ENCODE measurements at places on chromosomes 13 and 19.
A peak's percentile ranks its signal among the peaks of the same experiment; 100 is the strongest.

DNA sequence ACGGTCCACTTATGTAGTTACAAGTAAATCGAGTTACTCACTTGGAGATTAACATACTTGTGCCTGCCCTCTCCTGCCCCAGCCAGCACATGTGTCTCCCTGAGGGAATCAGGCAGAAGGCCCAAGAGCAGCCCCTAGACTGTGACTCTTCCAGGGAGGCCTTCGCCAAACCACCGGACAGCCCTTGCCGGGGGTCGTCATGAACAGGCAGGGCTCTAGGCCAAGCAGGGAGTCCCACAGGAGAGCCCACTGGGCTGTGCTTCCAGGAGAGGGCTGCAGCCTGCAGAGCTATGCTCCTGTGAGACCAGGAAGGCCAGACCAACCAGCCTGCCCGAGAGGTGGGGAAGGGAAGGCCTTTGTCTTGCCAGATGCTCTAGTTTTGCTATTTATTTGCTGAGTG, 283.3 kb downstream of the FOXO1 start:
- DNase-seq: peak; percentile 29

- no peak for DNase-seq
These were observed 1.1 kb downstream of the ARL11 start for GRCh38 chr13:49629196-49629938.

GRCh38 chr19:2394054-2394441, 33.3 kb downstream of the TIMM13 start:
- DNase-seq: no peak

DNA sequence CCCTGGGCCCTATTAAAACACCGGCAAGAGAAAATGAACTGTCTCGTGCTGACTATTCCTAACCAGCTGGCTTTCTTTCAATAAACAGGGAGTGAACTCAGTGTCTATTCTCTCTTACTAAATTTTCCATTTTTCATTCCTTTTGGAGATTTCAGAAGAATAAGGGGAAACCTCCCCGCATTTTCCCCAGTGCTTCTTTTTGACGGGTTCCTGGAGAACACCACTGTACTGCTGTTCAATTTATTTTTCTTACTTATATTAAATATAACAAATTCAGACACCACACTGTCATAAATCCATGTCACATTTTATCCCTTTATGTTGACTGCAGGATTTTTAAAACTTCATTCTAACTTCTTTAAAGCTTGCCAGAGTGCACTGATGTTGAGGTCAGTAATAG, 75.8 kb downstream of the DCLK1 start:
- no peak for DNase-seq

DNA sequence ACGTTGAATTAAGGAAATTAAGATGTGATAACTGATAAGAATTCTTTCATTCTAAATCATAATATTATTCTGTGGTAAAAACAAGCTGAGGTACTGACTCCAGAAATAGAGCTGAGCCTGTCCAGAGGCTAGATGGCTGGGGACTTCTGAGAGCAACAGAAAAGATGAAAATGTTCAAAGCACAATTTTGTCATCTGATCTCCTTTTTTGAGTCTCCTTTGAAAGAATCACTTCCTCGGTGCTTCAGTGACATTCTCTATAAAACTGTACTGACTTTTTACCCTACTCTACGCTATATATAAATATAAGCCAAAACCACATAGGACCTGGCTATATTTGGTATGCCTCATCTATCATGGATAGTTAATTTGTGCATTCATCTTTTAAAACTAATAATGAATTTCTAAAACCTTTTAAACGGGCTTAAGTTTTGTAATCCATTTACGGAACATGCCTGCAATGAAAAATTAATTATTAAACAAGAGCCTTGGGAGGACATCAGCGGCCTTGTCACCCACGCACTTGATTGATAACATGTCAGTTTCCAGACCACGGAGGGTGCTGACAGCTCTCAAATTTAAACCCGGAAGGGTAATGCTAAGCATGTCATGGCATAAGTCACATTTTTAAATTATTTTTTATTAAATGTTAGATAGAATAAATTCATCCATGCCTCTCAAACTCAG, 235.5 kb downstream of the PCDH9 start:
- DNase-seq: no peak

DNA sequence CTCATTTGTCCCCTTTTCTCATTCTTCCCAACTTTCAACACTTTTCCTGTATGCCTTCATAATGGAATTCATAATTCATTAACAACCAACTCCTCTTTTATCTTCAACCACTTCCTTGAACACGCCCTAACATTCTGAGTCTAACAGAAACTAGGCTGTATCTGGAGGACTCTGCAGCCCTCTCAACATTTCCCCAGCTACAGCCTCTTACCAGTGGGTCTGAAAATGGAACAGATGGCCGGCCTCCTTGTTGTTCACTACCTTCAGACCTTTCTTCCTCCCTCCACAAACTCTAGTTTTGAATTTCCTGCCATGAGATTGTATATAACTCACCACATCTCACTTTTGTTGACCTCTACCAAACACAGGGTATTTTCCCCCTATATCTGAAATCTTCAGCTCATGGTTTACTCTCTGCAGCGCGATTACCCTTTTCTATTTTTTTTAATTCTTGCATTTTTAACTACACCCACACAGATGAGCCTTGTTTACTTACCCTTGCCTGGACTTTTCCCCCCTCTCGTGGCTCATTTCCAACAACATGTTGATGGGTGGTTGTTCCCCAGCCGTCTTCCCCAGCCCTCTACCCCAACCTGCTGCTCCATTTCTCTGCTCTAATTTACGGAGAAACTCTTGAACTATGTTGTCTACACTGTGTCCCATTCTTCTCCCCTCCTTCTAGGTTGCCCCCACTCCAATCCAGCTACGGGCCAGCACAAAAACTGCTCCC, 846 bp downstream of the ZNF790 start:
- peak; percentile 74 for DNase-seq

- DNase-seq: peak; percentile 54
These were observed 118.3 kb downstream of the FLT1 start for GRCh38 chr13:28376604-28377003.

All from DMS53 (cell line).